Activated CD8-positive, alpha-beta memory T cell treated with anti-CD3 and anti-CD28 coated beads for 48 hours (primary cell): ENCODE measurements at places on chromosomes 2 and 18.

- DNase-seq: no peak
Observed at GRCh38 chr2:46559261-46559660, 79.9 kb downstream of the TMEM247 start.

GRCh38 chr2:113162173-113162572, 11.6 kb upstream of the PSD4 start:
- DNase-seq: no peak

- DNase-seq: no peak
Observed at GRCh38 chr2:155190342-155190741, 491.8 kb downstream of the KCNJ3 start.

DNA sequence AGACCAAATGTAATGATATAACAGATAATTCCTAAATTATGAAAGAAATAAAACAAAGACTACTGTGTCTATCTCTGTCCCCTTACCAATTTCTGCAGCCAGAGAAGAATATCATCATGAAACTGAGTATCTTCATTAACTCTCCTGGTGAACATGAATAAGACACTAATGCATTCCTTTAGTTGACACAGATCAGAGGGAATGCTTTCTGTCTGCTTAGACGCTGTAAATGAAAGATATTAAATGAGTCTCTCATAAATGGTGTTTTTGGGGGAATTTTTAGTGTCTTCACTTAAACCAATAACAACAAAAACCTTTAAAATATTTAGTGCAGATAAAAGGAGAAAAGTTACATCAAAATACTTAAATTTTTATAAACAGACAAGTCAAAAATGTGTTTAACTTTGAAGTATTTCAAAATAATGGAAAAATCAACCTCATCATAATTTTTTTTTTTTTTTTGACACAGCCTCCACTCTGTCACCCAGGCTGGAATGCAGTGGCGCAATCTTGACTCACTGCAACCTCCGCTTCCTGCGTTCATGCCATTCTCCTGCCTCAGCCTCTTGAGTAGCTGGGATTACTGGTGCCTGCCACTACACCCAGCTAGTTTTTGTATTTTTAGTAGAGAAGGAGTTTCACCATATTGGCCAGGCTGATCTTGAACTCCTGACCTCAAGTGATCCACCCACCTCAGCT, 16.0 kb downstream of the EPG5 start:
- no peak for DNase-seq

DNA sequence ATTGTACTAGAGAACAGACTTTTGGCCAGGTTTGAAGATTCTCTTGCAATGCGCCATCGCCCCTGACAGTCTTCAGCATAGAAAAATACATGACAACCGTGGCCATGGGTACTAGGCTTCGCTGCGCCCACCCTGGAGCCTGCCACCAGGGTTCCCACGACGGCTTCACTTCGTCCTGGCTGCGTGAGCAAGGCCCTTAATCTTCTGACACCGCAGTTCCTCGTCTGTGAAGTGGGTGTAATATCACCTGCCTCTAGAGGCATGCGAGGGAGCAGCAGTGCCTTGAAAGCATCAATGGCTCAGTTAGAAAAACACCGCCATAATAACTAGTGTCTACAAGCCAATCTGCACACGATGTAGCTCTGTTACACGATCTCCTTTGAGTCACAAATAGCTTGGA, 175.2 kb upstream of the HS6ST1 start:
- DNase-seq: no peak

GRCh38 chr18:59301929-59302328, 16.5 kb downstream of the CPLX4 start:
- DNase-seq: no peak

DNA sequence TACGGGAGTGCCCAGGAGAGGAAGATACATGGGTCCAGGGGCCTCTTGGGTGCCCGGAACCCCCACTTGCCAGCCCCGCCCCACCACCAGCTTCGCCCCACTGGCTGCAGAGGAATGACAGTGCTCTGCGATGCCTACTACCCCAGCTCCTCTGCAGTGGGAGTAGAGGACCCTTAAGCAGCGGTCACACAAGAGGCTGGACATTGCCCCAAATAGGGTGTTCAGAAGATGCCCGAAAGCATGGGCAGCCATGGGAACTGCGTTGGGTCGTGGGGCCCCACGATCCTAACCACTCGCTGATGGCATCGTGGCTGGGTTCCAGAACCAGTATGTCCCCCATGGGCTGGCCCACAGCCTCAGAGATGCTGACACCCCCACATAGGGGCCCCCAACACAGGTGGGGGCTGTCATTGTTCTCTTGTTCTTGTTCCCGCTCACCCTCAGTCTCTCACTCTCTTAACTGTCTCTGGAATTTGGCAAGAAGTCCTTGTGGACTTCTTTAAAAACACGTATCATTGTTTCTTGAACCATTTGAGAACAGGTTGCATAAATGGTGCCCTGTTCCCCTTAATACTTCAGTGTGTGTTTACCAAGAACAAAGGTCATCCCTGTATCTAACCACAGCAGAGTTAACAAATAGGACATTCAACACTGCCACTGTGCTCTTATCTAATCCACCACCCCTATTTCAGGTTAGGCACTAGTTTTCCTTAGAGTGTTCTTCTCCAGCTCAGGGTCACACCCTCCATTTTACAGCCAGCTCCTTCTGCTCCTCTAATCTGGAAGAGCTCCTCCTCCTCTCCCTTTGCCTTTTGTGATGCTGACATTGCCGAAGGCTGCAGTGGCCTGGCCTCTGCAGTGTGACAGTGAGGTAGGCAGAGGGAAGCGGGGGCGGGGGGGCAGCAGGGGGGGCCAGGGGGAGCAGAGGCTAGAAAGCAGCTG, 76.3 kb downstream of the STPG4 start:
- no peak for DNase-seq

DNA sequence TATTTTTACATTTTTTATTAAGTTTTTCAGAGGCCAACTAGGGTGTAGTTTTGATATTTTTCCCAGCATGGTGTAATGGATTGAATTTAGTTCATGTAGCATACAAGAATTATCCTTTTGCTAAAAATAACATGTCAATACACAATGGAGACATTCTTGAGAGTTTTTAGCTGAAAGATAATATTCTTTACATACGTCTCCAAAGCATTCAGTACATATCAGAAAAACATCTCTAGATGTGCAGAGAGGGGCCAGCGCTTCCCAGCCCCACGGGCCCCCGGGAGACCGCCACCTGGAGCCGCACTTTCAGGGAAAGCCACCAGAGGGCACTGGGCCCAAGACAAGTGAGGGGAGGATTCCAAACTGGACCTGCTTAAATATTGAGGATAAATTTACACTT, 499.4 kb downstream of the GALR1 start:
- DNase-seq: no peak

GRCh38 chr2:149451417-149452165, 121.2 kb downstream of the LYPD6 start:
- DNase-seq: no peak

DNA sequence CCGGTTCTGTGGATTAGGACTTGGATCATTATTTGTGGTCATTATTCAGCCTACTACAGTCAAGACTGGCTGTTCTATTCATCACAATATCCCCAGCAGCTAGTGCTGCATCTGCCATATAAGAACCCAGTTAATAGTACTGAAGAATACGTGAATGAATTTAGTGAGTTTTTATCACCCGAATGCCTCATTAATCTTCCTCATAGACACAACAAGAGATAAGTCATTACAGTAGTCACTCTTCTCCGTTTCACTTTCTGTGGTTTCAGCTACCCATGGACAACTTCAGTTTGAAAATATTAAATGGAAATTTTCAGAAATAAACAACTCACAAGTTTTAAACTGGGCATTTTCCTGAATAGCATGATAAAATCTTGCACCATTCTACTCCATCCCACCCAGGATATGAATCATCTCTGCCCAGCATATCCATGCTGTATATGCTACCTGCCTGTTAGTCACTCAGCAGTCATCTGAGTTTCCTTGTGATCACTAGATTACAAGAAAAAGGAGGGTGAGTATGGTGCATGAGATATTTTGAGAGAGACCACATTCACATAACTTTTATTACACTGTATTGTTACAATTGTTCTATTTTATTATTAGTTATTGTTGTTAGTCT, 363.7 kb upstream of the CHAC2 start:
- no peak for DNase-seq

DNA sequence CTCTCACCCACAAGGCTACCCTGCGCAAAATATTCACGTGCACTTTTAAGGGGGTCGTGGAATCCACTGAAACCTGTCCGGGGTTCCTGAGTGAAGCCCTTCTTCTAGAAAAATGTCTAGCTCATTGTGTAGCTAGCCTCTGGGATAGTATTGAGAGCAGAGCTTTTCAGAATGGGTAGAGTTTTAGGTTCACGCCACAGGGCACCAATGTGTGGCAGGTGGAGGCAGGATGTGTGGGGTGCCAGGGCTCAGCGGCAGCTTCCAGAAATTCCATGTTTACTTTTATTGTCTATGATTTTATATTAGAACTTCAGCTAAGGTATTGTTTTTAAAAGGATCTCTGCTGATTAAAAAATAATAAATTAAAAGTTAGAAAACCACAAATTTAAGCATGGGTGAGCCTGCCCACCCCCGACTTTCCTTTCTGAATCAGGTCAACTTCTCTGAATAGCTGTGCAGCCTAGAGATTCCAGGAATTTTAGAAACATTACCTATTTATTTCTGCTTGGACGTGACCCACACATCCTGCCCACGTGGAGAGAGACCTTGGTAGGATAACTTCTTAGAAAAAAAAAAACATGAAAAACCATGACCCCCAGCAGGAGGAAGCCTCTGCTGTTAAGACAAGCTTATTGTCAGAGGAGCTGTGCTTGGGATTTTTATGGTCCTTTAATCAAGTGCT, 163.7 kb downstream of the CTIF start:
- no peak for DNase-seq

- DNase-seq: no peak
Observed at GRCh38 chr2:191148281-191148680, 2.5 kb downstream of the STAT4 start.

- no peak for DNase-seq
Observed at GRCh38 chr2:47494267-47495130, 91.5 kb downstream of the MSH2 start.
